ENCODE measurements at places on chromosomes 7 and 10.

DNA sequence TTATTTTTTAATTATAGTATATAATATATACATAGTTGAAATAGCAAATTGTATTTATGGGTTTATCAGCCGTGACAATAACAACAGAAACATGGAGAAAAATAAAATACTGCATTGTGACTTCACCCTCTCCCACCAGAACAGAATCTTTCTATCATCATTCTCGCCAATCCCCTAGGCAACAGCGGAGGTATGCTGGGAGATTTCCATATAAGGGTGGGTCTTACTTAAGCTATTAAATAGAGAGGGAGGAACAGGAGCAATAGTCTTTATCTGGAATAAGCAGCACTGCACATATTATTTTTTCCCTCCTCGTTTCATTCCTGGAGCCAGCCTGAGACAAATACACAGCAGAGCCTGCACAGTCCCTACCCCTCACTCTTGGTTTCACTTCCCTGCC is 1214.9 kb downstream of the XPNPEP1 start:
- DNase-seq: no peak

DNA sequence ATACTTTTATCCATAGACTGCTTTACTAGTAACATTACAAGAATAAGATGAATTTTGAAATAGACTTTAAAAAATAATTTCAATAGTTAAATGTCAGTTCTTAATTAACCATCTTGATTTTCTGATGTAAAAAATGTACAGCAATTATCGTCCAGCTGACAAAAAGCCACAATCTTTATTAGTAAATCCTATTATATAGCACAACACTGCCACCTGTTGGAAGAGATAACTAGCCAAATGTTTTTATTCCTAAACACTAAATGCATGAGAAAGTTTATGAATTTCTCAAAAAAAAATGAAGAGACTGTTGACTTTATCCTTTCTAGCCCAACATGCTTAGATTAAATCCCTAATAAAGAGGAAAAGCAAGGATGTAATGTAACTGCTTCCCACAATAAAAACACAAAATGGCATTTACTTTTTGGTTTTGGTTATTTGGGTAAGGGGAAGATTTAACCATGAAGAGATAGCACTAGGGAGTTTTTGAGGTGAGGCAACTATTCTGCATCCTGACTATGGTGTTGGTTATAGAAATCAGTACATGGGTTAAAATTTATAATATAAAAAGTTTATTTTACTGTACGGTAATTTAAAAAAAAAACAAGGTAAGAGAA is 8.0 kb downstream of the COA1 start:
- DNase-seq: no peak

GRCh38 chr7:85940798-85941197 is 702.9 kb upstream of the GRM3 start:
- no peak for DNase-seq

DNA sequence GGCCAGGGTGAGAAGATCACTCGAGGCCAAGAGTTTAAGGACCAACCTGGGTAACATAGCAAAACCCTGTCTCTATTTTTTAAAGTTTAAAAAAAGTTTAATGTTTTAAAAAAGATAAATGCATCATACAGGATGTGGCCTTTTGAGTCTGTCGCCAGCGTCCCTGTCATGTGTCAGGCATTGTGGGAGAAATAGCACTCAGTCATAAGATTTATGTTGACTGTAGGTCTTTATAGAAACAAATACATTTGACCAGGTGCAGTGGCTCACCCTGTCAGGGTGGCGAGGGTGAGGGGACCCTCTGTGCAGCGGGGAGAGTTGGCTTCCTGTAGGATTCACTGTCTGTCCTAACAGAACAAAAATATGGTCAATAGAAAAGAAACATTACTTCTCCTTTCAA is 63.5 kb upstream of the SH2B2 start:
- DNase-seq: no peak

DNA sequence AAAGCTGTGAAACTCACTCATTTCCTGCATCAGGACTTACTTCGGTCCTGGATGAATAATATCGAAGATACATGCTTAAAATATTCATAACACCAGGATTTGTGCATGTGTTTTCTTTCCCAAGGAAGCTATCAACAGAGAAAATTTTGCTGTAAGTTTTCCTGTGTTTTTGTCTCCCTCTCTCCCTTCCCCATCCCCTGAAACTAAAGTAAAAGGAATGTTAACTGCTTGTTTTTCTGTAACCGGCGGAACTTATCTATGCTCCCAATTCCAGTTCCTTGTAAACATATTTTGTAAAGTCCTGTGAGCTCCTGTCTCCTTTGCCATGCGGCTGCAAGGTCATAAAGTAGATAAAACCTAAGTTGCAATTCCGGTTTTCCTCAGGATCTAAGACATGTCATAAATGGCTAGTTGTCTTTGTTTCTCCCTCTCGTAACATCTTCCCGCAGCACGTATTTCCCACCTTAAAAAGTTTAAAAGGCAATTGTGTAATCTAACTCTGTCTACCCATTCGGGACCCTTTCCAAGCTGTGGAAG is 79.0 kb upstream of the POM121L12 start:
- DNase-seq: no peak

DNA sequence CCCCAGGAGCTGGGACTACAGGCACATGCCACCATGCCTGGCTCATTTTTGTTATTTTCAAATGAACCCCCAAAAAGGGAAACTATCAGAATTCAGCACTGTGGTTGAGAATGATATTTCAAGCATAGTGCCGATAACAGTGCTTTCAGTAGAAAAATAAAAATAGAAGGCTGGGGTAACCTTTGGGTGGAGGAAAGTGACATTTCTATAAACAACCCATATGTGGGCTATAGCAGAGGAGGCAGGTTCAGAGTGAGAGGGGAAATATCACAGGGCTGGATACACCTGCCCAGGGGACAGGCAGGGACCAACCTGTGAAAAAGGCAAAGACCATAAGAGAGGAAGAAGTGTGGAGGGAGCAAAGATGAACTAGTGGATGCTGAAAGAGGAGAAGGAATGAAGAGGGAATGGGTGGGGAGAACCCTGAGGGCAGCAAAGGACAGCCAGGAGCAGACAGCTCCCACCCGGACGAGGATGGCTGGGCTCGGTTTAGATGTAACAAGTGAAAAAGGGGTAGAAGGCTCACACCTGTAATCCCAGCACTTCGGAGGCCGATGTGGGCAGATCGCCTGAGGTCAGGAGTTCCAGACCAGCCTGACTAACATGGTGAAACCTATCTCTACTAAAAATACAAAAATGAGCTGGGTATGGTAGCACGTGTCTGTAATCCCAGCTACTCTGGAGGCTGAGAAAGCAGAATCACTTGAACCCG is 56.5 kb downstream of the MAP3K8 start:
- no peak for DNase-seq

GRCh38 chr7:128188396-128189230 is 52.5 kb upstream of the LEP start:
- DNase-seq: no peak

- no peak for DNase-seq
These were observed 468.5 kb downstream of the LRMDA start for GRCh38 chr10:75899816-75900390.

DNA sequence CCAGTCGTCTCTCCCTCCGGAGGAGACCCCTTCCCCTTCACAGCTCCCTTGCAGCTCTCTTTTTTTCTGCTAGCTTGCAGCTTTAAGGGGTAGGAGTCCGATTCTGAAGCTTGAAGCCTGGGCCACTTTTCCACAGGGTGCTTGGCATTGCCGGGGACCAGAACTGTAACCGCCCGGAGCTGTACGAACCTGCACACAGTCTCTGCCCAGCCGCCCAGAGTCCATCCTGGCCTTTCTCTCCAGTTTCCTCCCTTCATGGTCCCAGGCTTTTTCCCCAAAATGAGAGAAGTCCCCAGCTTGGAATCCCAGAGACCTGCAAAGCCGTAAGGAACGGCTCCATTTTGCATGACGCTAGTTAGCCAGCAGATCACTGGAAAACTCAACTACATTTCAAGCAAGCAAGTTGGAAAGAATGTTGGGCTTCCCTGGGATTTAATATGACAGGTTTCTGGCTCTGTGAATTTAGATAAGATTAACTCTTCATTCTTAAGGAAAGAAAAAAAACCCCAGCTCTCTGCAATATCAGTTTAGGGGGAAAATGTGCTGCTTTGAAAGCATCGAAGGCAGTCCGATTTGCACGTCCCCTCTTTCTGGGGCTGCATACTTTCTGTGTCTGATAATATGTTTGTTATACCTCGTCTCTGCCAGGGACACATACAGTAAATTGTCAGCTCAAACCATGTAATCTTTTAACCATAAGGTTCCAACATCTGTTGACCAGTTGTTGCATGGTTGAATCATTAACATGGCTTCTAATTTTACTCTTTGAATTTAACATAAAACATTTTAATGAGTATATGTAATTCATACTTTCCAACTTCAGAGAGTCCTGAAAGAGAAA is 190.0 kb upstream of the LYZL2 start:
- DNase-seq: no peak

DNA sequence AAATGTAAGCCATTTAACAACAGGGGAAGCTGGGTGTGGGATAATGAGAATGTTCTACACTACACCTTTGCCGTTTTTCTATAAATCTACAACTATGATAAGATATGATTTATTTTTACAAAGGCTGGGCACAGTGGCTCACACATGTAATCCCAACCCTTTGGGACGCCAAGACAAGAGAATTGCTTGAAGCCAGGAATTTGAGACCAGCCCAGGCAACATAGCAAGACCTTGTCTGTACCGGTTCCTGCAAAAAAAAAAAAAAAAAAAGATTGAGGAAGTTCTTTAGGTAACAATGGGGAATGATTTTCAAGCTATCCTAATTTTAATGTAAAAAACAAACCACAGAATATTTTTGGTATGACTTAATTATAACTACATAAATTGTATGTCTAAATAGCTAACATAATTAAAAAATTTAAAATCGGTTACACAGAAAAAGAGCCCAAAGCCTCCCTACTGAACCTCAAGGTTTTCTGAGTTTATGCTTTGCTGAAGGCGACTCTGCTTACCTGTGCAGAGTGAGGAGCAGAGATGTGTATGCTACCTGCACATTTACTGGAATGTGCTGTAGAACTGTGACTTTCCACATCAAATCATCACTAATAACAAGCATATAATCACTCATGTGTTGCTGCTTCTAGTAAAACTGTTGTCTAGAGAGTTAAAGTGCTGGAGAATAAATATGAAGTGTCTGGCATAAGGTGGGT is 163.4 kb downstream of the ATE1 start:
- DNase-seq: no peak

DNA sequence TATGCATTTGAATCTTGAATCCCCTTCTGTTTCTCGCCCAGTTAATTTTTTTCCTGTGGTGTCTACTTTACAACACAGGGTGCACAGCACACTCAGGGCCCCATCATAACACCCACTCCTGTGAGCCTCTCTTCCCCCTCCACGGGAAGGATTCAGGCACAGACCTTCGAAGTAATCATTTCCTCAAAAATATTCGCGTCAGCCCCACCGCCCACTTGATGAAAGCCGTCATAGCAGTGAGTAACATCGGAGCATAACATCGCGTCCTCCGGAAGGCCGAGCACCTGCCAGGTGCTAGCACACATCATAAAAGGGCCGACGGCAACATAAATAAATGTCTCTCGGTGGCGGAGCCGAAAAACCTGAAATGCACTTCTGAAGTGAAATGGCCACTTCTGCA is 201.7 kb upstream of the ADARB2 start:
- DNase-seq: no peak

DNA sequence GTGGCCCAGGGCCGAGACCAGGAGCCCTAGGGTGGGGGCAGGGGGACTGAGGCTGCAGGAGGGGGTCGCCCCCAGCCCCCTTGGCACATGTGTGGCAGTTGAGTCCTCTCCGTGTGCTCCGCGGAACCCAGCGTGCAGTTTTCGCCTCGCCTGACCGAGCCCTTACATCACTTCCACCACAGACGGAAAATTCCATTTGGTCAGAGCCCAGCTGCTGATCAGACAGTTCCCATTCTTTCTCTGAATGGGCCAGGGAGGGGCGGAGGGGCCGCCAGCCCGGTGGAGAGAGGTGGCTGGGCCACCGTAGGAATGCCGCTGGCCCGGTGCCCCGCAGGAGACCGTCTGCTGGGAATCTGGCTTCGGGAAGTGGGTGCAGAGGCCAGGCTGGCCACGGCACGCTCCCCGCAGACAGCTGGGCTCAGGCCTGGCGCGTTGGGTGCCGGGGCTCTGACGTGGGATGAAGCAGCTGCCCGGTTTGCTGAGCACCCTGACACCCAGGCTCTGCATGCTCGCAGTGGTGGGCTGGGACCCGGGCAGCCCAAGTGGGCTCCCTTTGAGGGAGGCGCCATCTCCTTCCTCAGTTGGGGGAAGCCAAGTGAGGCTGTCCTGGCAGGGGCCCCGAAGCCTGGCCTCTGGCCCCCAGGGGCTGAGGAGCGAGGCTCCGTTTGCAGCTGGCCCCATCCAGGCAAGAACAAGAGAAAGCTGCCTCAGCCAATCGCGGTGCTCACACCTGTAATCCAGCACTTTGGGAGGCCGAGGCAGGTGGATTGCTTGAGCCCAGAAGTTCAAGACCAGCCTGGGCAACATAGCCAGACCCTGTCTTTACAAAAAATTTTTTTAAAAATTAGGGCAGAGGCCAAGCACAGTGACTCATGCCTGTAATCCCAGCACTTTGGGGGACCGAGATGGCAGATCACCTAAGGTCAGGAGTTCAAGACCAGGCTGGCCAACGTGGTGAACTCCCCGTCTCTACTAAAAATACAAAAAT is 9.9 kb downstream of the TTYH3 start:
- DNase-seq: peak; percentile 50

GRCh38 chr7:43096875-43097274 is 15.6 kb upstream of the HECW1 start:
- no peak for DNase-seq

DNA sequence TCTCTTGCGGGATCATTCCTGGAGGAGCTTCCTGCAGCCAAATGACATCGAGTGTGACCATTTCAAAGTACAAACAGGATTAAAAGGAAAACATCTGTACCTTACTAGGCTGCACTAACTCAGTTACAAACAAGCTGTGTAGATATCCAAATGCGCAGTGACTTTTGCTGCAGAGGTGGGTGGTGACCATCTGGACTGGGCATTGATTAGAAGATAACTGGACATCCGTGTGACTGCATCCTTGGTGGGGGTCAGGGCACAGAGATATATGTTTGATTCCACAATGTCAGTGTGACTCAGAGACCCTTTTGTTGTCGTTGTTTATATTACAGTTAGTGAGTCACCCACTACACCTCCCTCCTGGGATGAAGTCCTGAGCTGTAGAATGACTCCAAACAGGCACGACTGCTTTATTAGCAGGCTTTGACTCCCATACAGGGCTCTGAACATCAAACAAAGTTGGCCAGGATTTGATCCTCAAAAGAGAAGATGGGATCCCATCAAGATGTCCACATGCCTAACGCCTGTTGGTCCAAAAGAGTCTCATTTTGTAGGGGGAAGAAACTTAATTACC is 56.7 kb upstream of the SDK1 start:
- DNase-seq: no peak

All from anterior cingulate cortex (tissue), 58 donors.